ENCODE measurements at places on chromosomes 12 and 14.

- DNase-seq, result no peak
These were observed 895.8 kb downstream of the RPS29 start for GRCh38 chr14:48690349-48690748.

GRCh38 chr14:49545071-49545470 lies 41.1 kb downstream of the RPS29 start:
- no peak for DNase-seq

DNA sequence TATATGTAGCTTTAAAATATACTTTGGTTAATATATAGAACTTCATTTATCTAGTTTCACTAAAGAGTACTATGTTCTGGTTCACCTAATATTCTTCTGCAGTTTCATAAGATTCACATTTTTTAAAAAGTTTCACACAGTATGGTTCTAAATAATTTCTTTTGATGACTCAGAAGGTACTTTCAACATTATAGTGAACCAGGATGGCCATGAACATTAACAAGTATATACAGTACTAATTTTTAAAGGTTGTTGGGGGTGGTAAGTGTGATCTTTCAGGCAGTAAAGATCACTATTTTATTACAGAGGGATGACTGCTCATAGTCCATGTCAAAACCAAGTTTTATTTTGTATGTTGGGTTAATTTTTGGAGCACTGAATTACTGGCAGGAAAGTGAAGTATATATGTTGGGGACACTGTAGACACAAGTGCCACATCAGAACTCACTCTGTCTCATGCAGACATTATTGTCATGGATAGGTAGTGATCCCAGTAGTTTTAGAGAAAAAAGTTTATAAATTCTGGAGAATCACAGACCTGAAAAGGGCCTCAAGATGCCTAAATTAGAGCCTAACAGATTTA lies 60.0 kb downstream of the DCAF5 start:
- DNase-seq, result no peak

DNA sequence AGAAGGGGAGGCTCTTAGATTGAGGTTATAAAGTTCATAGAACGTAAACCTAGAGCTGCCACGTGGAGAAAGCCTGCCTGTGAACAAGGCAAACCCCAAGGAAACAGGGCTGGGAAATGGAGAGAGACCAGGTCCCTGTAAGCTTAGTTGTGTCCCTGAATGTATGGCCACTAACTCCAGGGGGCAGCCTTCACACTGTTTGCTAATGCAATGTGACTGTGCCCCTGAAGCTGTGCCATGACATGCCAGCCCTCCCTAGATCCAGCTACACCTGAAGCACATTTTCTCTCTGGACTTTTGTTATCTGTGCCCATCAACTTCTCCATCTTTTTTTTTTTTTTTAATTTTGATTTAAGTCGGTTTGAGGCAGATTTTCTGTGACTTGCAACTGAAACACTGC lies 60.6 kb upstream of the TMCC3 start:
- DNase-seq, result peak; percentile 7

DNA sequence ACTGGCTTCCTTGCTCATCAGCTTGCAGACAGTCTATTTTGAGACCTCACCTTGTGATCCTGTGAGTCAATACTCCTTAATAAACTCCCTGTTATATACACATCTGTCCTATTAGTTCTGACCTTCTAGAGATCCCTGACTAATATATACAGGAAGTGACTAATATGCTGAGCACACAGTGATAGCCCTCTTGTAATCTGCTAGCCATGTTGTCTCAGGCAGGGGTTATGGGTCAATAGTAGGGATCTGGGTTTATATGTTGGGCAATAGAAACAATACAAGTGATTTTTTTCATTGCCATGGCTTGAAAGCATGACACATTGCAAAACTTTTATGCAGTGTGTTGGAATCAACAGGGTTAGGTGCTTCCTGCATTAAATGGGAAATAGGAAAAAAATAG lies 562.2 kb downstream of the GALC start:
- DNase-seq, result peak; percentile 48

GRCh38 chr14:103868242-103868897 lies 21.0 kb upstream of the PPP1R13B start:
- no peak for DNase-seq

DNA sequence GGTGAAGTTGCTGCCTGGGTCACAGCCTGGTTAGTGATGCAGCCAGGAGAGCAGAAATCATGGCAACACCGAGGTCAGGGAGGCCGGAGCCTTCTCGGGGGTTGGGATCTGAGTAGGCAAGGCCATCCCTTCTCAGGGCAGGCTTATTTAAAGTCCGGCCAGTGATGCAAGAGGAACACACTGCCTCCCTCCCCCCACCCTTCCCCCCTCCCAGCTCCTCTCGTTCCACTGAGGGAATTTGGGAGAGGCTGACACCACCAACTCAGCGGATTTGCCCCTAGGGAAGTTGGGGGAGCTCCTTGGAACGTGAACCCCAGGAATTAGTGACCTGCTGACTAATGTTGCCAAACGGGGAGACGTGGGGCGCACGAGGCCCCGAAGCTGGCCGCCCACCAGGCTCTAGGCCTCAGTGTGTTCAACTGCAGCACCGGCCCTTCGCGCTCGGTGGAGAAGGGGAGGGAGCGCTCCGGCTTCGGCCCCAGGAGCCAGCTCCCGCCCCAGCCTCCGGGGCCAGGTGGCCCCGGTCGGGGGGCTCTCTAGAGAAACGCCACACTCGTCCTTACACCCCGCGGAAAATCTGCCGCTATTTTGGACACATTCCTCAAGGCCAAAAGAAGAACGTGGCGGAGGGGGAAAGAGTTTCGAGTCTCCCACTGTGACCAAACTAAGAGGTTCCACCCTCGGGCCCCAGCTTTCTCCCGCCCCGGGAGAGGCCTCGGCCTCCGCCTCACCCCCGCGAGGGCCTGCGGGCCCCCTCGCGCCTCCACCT lies 1.6 kb downstream of the CTDSP2 start:
- peak; percentile 46 for DNase-seq

DNA sequence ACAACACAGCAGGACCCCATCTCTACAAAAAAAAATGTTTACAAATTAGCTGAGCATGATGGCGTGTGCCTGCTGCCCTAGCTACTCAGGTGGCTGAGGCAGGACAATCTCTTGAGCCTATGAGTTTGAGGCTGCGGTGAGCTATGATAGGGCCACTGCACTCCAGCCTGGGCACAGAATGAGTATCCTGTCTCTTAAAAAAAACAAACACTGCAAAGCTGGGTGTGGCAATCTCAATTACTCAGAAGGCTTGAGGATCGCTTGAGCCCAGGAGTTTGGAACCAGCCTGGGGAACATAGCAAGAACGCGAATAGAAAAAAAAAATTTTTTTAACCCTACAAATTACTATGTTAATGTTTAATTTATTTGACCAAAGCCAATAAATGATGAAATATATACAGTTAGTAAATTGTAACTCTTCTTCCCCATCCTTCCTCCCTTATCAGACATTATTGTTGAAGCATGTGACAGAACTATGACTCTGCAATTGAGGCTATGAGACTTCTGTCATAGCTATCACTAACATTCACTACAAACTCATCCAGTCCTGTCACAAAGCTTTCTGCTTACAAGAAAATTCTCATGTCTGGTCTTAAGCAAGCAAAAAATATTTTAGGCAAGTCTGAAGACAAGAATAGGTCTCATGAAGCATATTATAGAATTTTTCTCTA lies 9.8 kb downstream of the BTBD7 start:
- no peak for DNase-seq

DNA sequence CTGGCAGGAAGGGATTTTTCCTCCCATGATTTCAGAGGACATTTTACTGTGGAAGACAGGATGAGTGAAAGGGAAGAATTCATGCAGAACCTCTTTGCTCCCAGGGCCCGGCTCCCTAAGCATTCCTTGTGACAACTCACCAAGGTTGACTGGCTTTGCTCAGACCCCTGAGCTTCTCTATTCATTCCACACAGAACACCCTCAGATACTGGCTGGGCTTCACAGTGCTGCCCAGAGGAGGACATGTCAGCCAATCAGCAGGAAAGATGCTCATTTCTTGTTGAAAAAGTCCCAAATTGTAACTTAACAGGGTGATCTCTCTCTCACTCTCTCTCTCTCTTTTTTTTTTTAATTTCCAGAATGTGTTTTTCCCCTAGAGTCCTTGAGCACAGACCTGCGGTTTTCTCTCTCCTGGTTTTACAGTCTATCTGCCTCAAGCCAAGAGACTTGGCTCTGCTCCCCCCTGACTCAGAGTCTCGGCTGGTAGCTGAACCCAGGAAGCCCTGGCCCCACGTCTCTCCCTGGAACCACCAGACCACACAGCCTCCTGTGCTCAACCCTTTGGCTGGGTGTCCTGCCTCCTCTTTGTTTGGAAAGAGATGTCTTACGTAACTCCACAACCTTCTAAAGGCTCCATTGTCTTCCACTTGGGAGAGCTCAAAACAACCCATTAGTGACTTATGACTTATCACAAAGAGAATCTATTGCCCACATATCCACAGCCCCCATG lies 43.9 kb downstream of the SSPN start:
- peak; percentile 93 for DNase-seq

- DNase-seq, result no peak
These were observed 158.3 kb downstream of the ADGRD1 start for GRCh38 chr12:131112021-131112420.

DNA sequence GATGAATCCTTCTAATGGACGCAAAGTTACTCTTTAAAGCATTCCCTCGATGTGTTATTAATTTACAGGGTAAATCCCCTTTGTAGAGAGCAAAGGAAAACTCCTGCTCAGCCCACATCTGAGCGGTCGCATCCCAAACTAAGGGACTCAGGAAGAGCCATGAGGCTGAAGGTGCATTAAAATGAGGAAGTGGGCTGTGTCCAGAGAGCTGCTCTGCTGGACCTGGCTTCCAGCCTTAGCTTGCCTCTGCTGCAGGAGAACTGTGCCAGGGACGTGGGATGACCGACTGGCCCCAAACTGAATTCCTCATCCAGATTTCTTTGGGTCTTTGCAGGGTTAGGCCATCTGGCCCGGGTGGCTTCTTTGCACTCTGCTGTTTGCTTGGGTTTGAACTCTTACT lies 88.3 kb downstream of the FBXW8 start:
- DNase-seq, result no peak

DNA sequence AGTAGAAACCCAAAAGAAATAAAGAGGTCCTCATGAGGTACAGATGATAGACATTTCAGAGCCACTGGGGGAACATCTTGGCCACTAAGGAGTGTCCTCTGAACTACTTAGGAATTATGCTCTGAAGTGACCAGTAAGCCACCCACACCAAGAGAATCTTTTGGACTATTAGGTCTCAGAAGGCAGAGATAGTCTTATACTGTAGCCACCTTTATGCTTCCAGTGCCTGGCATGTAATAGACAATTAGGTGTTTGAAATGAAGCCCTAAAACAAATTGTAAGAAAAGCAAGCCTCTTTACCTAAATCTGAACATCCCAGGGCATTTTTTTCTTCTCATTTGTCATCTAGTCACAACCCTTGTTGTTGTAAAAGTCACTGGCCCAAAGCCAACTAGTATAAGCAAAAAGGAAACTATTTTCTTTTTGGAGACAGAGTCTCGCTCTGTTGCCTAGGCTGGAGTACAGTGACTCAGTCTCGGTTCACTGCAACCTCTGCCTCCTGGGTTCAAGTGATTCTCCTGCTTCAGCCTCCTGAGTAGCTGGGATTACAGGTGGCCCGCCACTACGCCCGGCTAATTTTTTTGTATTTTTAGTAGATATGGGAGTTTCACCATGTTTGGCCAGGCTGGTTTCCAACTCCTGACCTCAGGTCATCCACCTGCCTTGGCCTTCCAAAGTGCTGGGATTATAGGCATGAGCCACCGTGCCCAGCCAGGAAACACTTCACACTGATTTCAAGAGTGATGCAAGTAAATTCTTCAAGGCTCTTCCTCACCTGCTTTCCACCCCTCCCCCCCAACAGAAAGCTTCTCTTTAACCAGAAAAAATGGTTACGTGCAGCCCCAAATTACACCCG lies 11.1 kb downstream of the PLEKHA5 start:
- no peak for DNase-seq

DNA sequence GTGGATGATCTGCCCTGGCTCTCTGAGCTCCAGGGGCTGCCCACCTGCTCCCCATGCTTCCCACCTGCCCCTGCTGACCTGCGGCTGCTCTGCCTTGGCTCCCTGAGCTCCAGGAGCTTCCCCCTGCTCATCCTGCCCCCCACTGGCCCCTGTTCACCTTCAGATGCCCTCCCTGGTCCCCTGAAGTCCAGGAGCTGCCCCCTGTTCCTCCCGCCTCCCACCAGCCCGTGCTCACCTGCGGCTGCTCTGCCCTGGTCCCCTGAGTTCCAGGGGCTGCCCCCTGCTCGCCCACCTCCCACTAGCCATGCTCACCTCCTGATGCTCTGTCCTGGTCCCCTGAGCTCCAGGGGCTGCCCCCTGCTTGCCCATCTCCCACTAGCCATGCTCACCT lies 219.7 kb downstream of the TMEM121 start:
- DNase-seq, result no peak

GRCh38 chr12:116037941-116038837 lies 239.3 kb downstream of the MED13L start:
- peak; percentile 51 for DNase-seq

GRCh38 chr12:64666054-64666914 lies 56.0 kb downstream of the RASSF3 start:
- DNase-seq, result no peak

- peak; percentile 20 for DNase-seq
These were observed 58.7 kb downstream of the POLR3B start for GRCh38 chr12:106416273-106416672.

GRCh38 chr12:61554268-61555008 lies 705.8 kb upstream of the USP15 start:
- no peak for DNase-seq

DNA sequence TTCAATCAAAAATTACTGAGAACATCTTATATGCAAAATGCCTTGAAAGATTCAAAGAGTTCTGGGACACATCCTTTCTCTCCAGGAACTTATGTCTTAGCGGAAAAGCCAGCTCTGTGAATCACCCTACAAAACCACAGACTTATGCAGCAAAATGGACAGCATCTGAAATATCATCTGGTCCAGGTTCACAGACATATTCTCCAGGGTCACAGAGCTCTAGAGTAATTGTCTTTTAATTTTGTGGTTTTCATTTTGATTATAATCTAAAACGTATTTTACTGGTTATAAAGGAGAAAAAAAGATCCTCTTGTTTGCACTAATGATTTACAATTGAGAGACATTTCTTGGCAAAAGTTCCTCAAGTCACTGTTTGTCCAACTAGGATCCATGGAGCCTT lies 246.2 kb downstream of the MSRB3 start:
- no peak for DNase-seq

DNA sequence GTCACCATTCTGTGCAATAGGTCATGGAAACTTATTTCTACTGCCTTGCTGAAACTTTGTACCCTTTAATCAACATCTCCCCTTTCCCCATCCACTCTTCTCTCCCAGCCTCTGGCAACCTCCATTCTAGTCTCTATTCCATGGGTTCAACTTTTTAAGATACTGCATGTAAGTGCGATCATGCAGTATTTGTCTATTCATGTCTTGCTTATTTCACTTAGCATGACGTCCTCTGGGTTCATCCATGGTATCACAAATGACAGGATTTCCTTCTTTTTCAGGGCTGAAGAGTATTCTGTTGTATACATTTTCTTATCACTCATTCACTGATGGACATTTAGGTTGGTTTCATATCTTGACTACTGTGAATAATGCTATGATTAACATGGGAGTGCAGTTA lies 222.4 kb downstream of the PAX9 start:
- no peak for DNase-seq

- peak; percentile 55 for DNase-seq
These were observed 387.5 kb downstream of the BCAT1 start for GRCh38 chr12:24561411-24561871.

GRCh38 chr12:24823808-24824515 lies 124.9 kb downstream of the BCAT1 start:
- DNase-seq, result no peak
